ENCODE measurements at places on chromosomes 7 and 10.

DNA sequence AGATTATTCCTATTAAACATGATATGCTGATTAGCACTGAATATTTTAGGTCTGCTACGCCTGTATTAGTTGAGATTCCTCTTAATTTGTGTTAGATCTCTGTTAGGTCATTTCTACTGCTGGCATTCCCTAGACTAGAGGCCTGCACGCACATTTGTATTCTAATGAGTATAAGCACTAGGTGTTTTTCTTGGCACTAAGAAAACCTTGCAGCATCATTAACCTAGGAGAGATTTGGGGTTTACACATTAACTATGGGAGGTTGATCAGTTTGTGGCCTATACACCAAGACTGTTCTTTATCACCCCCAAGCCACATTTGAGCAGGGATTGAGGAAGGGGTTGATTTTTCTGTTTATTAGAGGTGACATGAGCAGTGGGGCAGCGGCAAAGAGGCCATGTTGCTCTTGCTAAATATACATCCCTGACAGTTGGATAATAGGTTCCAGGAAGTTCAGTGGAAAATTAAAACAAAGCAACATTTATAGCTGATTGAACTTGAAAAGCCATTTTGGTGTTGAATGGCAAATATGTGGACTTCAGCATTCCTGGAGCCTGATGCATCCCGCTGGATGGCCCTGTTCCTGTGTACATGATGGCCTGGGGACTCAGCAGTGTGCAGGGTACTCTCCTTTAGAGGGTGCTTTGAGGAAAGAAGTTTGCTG, 65.2 kb downstream of the GBF1 start:
- DNase-seq, result peak; percentile 26

DNA sequence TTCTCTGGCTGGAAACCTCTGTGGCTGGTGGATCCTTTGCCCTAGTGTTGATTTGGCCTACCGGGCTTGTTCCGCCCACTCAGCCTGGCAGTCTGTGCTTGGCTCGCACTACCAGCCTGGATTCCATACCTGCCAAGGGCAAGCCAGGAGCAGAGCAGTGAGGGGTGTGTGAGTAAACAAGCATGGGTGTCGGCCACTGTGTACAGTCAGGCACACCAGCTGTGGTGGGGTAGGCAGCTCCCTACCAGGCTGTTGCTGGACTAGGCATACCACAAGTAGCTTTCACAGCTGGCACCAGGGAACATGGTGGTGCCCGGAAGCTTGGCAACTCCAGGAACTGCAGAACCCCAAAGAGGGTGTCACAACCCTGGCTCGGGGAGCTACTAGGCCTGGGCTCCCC, 942.9 kb upstream of the LRRN3 start:
- no peak for DNase-seq

DNA sequence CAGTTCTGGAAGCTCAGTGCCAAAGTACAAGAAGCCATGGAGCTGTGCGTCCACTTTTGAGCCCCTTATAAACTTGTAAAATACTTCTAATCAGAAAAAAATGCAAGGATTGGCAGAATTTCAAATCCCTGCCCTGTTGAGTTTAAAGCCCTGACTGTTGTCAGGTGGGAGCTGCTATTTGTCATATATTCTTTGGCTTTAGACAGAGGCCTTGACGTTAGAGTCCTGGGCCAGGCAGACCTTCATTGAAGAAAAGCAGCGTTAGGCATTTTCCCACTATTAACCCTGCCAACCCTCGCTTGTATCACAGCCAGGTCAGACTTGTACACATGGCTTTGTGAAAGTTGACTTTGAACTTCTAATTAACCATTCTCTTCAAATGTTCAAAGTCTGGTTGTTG, 155.4 kb downstream of the TWIST1 start:
- DNase-seq, result no peak

GRCh38 chr10:75013007-75013406, 98.4 kb upstream of the SAMD8 start:
- no peak for DNase-seq

GRCh38 chr7:69526570-69526969, 71.7 kb upstream of the AUTS2 start:
- no peak for DNase-seq

- no peak for DNase-seq
Measured at GRCh38 chr7:1915956-1916600, 246.0 kb downstream of the ELFN1 start.

- DNase-seq, result no peak
Measured at GRCh38 chr10:102850025-102850518, 4.0 kb upstream of the BORCS7 start.

GRCh38 chr10:16887565-16887964, 70.3 kb upstream of the RSU1 start:
- DNase-seq, result no peak

GRCh38 chr10:133530506-133530905, 3.3 kb downstream of the CYP2E1 start:
- no peak for DNase-seq

- no peak for DNase-seq
Measured at GRCh38 chr7:28032738-28033380, 147.7 kb downstream of the JAZF1 start.

DNA sequence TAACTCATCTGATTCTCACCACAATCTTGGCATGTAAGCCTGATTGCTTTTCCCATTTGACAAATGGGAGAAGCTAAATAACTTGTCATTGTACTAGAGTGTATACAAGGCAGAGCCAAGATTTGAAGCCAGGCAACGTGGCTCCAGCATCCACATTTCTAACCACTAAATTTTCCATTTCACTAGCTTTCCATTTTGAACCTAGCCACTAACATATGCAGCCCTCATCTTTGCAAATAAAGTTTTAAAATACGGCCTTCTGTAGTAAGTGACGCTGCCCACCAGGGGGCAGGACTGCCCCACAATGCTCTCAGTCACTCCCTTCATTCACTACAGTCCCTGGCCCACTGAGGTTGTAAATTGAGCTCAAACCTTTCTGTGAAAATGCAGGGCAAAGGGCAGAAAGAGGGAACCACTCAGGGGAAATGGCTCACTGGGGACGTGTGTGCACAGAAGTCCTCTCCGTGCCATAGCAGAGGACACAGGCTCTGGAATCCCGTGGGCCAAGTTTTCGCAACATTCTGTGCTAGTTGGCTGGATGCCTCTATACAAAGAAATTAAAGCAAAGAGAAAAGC, 315.7 kb downstream of the TNS3 start:
- DNase-seq, result no peak

- no peak for DNase-seq
Measured at GRCh38 chr7:106423821-106424475, 139.2 kb upstream of the NAMPT start.

- DNase-seq, result peak; percentile 72
Measured at GRCh38 chr10:26780793-26781601, 79.8 kb downstream of the ABI1 start.

Measured in breast epithelium (tissue), 4 donors.